Esophagus muscularis mucosa (tissue), 4 donors: ENCODE measurements at places on chromosomes 13 and 19. TPM values are rescaled to one million over a fixed set of nuclear protein-coding genes. Genes with fewer than 3 reads are reported as not detected.

OVOL3 gene
- total RNA-seq, result not detected

DNA sequence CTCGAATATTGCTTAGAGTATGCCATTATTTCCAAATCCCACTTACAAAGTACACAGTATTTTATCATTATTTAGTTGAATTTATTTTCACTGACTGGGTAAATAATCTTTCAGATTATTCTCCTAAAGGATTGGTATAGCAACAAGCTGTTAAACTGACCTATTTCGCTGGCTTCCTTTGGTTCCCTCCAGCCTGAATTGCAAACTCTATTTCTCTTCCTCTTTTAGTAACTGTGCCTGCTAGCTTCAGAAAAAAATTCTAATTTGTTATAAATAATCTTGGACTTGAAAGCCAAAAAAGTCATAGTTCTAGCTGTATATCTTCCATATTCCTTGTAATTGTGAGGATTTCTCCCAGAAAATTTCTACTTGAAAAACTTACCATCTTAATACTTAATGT lies 15.0 kb upstream of the CCNA1 start:
- DNase-seq, result no peak

ZNF317 gene
- 23.1 TPM for total RNA-seq

DNA sequence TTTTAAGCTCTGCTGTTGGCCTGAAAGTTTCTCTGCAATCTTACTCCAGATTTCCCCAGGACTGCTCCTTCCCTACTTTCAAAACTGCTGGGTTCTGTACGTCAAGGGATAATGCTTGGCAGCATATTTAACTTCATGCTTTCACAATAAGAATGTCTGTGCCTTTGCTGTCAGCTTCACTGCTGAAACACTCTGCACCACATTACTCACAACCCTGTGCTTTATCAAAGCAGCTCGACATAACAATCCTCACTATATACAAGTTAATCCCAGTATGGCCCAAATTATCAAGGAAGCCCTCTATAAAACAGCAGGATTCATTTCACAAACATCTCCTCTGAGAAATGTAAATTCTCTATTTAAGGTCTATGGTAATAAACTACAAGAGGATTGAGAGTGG lies 17.5 kb downstream of the LATS2 start:
- DNase-seq, result no peak
